T-helper 17 cell (primary cell): ENCODE measurements at places on chromosomes 11 and 22. TPM values are rescaled to one million over a fixed set of nuclear protein-coding genes. Genes with fewer than 3 reads are reported as not detected.
A peak's percentile ranks its signal among the peaks of the same experiment; 100 is the strongest.

DNA sequence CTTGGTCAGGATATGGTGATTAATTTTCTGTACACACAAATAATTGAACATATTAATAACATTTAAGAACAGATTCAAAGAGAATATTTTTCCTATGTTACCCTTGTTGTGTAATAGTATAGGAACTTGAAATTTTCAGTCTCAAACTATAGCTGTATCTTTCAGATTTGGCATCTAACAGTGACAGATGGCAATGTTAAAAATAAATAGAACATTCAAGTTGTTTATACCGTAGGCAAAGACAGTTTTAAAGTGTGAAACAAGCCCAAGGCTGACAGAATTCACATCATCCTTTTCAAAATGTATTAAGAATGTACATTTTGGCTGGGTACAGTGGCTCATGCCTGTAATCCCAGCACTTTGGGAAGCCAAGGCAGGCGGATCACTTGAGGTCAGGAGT lies 92.6 kb upstream of the TP53AIP1 start:
- peaks cover 5% of the 10 kb centered on the region for H3K27me3 ChIP-seq
- H3K4me1 ChIP-seq, result no peaks in the 10 kb centered on the region
- H3K4me3 ChIP-seq, result no peak overlapping the region
- no peak for DNase-seq
- H3K27ac ChIP-seq, result no peak overlapping the region

GRCh38 chr11:35750981-35751663 lies 88.5 kb downstream of the TRIM44 start:
- H3K36me3 ChIP-seq, result peaks cover 10% of the 10 kb centered on the region
- no peak for DNase-seq
- H3K4me1 ChIP-seq, result peaks cover 5% of the 10 kb centered on the region
- H3K27me3 ChIP-seq, result no peaks in the 10 kb centered on the region
- H3K4me3 ChIP-seq, result no peak overlapping the region

DNA sequence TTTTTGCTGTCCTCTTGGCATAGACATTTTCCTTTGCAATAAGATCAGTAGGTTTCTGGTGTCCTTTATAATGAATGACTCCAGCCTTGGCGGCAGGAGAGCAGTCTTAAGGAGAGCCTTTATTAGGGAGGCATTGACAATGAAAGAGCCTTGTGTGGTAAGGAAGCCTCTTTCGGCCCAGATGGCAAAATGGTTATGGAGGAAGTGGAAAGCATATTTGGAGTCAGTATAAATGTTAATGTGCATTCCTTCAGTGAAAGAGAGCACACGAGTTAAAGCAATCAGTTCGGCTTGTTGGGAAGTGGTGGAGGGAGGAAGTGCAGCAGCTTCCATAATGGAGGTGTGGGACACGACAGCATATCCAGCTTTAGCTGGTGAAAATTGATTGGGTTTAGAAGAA lies 18.1 kb upstream of the ANO1 start:
- DNase-seq, result no peak
- H3K36me3 ChIP-seq, result peaks cover 2% of the 10 kb centered on the region
- H3K4me1 ChIP-seq, result no peaks in the 10 kb centered on the region
- H3K27me3 ChIP-seq, result peaks cover 14% of the 10 kb centered on the region

DNA sequence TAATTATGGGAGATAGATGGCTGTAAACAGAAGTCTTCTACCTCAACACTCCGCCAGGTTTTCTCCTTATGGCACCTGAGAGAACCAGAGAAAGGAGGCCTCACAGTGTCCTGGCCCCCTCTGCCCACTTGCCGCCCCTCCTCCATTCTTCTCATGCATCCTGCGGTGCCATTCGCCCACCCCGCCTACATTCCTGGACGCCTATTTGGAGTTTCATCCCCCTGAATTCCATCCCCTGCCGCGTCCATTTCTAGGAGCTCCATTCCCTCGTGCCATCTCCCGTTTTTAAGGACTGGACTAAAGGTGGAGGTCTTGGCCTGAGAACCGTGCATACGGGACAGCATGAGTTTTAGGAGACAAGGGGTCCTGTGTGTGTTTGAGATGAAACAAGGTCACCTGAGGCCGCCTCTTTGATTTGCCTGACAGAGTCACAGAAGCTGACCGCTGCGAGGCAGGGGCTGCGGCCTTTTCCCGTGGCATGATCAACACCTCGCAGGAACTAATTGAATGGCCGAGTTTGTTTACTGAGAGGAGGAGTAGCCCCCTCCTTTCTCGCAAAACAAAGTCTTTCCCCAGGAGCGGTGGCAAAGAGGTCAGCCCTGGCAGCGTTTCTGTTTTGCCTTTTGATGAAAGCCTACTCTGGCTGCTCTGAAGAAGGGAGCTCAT lies 246.2 kb downstream of the ST3GAL4 start:
- no peak overlapping the region for H3K4me3 ChIP-seq
- H3K4me1 ChIP-seq, result no peaks in the 10 kb centered on the region
- DNase-seq, result no peak

DNA sequence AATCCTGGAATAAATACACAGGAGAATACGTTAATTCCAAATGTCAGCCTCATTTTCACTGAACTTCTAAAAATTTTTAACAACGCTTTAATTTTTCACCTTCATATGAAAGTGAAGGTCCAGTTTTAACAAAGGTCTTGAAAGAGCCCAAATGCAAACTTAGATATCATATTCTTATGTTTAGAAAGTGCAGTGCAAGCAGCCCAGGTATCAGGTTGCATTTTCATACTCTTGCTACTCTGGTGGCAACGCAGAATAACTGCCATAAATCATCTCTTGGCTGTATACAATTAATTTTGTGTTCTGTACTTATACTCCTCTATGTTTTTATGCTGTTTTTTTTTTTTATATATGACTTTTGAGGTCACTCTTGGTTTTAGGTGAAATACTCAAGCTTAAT lies 496.7 kb upstream of the ARHGAP42 start:
- DNase-seq, result no peak
- no peaks in the 10 kb centered on the region for H3K27me3 ChIP-seq
- no peaks in the 10 kb centered on the region for H3K4me1 ChIP-seq
- no peaks in the 10 kb centered on the region for H3K36me3 ChIP-seq
- no peak overlapping the region for H3K27ac ChIP-seq

- peaks cover 10% of the 10 kb centered on the region for H3K4me1 ChIP-seq
- no peak overlapping the region for H3K27ac ChIP-seq
- H3K27me3 ChIP-seq, result peaks cover 69% of the 10 kb centered on the region
These were observed 16.8 kb upstream of the MFRP start for GRCh38 chr11:119363081-119363850.

DNA sequence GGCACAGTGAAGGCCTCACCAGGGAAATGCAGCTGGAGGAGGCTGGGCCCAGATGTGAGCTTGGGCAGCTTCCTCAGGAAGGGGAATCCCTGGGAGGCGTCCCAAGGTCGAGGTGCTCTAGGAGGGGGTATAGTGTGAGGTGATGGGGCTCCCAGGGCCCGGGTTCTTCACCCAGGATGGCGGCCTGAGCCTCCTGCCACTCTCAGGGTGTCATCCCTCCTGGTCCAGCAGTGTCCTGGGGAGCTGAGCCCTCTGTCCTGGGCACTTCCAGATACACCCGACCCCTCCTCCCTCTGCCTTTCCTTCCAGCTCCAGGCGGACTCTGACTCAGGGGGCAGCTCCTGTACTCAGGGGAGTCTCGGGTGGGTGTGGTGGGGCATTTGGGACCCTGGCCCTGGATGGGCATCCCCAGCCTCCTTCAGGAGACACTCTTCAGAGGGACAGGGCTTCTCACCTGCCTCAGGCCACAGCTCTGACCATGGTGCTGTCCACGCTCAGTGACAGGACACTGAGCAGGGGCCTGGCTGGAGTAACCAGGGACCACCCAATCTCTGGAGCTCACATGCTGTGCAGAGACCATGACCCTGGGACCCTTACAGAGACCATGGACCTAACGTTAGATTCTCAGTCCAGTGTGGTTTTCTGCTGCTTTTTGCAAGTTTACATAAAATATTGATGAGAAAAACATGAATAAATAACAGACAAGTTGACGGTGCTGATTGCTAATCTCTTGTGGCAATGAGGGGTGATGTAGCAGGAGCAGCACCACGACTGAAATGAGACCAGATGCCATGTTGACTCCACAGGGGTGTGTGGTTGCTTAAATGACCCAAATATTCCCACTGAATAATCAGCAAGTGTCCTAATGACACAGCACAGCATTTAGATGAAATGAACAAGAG lies 101.9 kb downstream of the GGTLC2 start:
- no peak overlapping the region for H3K4me3 ChIP-seq
- H3K4me1 ChIP-seq, result no peaks in the 10 kb centered on the region
- no peak overlapping the region for H3K27ac ChIP-seq
- H3K36me3 ChIP-seq, result peaks cover 5% of the 10 kb centered on the region
- no peak for DNase-seq

DNA sequence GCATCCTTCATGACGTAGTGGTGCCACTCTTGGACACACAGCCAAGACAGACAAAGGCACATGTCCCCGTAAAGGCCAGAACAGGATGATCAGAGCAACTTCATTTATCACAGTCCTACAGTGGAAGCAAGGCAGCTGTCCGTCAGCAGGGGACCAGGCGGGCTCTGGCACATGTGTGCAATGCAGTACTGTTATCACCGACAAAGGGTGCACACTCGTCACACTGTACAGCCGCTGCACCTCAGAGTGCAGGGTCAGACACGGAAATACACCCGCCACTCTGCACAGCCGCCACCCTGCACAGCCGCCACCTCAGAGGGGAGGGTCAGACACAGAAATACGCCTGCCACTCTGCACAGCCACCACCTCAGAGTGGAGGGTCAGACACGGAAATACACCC lies 13.4 kb upstream of the IL17REL start:
- no peak overlapping the region for H3K4me3 ChIP-seq
- peaks cover 32% of the 10 kb centered on the region for H3K27me3 ChIP-seq
- H3K27ac ChIP-seq, result no peak overlapping the region
- peaks cover 2% of the 10 kb centered on the region for H3K36me3 ChIP-seq

DNA sequence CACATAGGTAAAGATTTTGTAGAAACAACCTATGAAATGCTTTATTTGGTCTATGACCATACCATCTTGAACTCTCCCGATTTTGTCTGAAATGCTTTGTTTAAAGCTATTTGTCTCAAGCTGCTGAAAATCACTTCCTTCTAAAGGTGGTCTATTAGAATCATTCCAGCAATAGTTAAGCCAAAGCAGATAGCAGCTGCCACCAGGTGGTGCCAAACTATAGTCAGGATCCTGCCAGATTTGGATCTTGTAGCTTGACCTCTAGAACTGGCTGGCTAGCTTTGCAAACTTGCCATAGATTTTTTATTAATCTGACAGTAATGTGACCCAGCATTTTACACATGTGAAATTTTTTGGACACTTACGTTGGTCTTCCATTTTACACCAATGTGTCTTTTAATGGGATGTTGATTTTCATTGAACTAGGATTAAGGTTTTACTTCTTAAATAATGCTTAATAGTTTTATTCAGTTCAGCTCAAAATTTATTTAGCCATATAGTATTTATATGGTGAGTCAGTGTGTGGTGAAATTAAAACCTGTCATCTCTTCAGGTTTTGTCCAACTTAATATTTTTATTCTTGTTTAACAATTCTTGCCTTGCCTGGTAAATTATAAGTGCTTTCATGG lies 19.7 kb downstream of the CTR9 start:
- H3K27me3 ChIP-seq, result no peaks in the 10 kb centered on the region
- H3K4me3 ChIP-seq, result no peak overlapping the region

- no peak for DNase-seq
- H3K4me3 ChIP-seq, result no peak overlapping the region
- H3K4me1 ChIP-seq, result no peaks in the 10 kb centered on the region
- no peak overlapping the region for H3K27ac ChIP-seq
These were observed 260.2 kb upstream of the UBASH3B start for GRCh38 chr11:122395282-122395681.

GRCh38 chr22:41355895-41356294 lies 25.8 kb upstream of the TEF start:
- no peak for DNase-seq
- peaks cover 4% of the 10 kb centered on the region for H3K36me3 ChIP-seq
- peaks cover 2% of the 10 kb centered on the region for H3K4me1 ChIP-seq
- no peak overlapping the region for H3K4me3 ChIP-seq
- no peaks in the 10 kb centered on the region for H3K27me3 ChIP-seq
- H3K27ac ChIP-seq, result no peak overlapping the region

DNA sequence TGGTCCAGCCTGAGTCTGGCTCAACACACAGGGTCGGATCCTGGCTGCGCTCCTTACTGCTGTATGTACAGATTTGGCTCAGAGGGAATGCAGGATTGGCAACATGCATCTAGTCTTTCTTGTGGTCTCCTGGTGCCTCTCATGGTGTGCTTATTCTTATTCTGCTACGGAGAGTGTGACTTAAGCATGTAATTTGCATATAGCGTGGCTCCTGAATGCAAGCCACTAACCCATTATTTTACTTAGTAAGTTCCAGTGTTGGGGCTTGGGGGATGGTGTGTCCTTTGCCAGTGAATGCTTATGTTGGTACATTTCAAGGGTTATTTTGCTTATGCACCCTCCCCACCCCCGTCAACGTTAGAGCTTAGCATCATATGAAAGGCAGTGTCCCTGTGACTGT lies 51.2 kb downstream of the PTPRJ start:
- peaks cover 4% of the 10 kb centered on the region for H3K36me3 ChIP-seq
- H3K4me1 ChIP-seq, result peaks cover 46% of the 10 kb centered on the region
- H3K4me3 ChIP-seq, result no peak overlapping the region
- H3K27me3 ChIP-seq, result no peaks in the 10 kb centered on the region
- peak overlapping the region; percentile 11 for H3K27ac ChIP-seq

GRCh38 chr11:57424792-57425564 lies 1.9 kb downstream of the SLC43A3 start:
- H3K27me3 ChIP-seq, result no peaks in the 10 kb centered on the region
- peak overlapping the region; percentile 89 for H3K27ac ChIP-seq
- no peaks in the 10 kb centered on the region for H3K36me3 ChIP-seq

- H3K4me1 ChIP-seq, result peaks cover 2% of the 10 kb centered on the region
- no peaks in the 10 kb centered on the region for H3K36me3 ChIP-seq
- DNase-seq, result peak; percentile 73
- no peak overlapping the region for H3K27ac ChIP-seq
- H3K27me3 ChIP-seq, result peaks cover 4% of the 10 kb centered on the region
These were observed 81.7 kb upstream of the PRR5 start for GRCh38 chr22:44620129-44620840.

GRCh38 chr11:127345819-127346459 lies 345.4 kb upstream of the KIRREL3 start:
- H3K27ac ChIP-seq, result no peak overlapping the region
- H3K27me3 ChIP-seq, result peaks cover 25% of the 10 kb centered on the region

DNA sequence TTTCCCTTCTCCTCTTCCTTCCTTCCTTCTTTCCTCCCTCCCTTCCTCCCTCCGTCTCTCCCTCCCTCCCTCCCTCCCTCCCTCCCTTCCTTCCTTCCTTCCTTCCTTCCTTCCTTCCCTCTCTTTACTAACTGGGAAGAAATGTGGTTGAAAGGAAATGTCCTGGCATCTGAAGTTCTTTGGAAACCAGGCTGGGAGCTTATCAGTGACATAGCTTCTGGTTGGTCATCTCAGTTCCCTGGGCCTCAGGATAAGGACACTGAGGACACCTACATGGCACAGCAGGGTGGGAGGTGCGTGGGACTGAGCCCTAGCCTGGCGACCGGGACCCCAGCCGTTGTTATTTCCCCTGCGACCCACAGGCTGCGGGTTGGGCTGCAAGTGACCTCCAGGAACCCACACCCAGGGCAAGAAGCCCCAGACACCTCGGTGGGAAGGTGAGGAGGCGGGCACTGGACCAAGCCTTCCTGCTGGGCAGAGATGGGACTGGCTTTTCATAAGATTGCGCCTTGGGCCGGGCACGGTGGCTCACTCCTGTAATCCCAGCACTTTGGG lies 1486.5 kb downstream of the TBC1D22A start:
- no peak overlapping the region for H3K27ac ChIP-seq
- no peaks in the 10 kb centered on the region for H3K36me3 ChIP-seq
- H3K4me3 ChIP-seq, result no peak overlapping the region
- peaks cover 21% of the 10 kb centered on the region for H3K27me3 ChIP-seq
- no peak for DNase-seq

Gene TRIM49
- total RNA-seq, result not detected

Gene OR52K1
- not detected for total RNA-seq

Gene GGT5
- not detected for total RNA-seq

Gene LDHAL6A
- total RNA-seq, result not detected

Gene LUZP2
- not detected for total RNA-seq

Gene KRTAP5-9
- total RNA-seq, result not detected

Gene VPS51
- 217 TPM for total RNA-seq
